ENCODE measurements at places on chromosomes 6 and 20. TPM values are rescaled to one million over a fixed set of nuclear protein-coding genes. Genes with fewer than 3 reads are reported as not detected.

DNA sequence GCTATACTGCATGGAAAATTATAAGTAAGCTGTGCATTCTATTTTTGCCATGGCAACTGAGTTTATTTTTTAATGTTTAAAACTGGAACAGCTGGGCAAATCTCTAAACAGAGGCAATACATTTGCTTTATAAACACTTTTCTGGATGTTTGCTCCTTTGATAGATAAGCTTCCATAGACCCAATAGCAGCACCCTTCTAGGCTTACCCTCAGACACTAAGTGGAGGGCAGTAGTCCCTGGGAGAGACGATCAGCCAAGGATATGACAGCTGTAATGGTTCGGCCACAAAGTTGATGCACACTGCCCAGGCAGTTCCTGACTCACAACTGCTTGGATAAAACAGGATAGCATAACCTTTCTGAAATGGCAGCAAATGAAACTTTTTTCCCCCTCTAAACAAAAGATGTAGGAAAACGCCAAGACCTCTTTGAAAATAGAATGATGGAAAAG is 8.5 kb upstream of the MRPS10 start:
- H3K4me1 ChIP-seq, result no peaks in the 10 kb centered on the region
- H3K27ac ChIP-seq, result no peak overlapping the region
- no peak overlapping the region for H3K4me3 ChIP-seq
- peaks cover 28% of the 10 kb centered on the region for H3K36me3 ChIP-seq

COL9A3 gene
- total RNA-seq, result 2.8 TPM

DNA sequence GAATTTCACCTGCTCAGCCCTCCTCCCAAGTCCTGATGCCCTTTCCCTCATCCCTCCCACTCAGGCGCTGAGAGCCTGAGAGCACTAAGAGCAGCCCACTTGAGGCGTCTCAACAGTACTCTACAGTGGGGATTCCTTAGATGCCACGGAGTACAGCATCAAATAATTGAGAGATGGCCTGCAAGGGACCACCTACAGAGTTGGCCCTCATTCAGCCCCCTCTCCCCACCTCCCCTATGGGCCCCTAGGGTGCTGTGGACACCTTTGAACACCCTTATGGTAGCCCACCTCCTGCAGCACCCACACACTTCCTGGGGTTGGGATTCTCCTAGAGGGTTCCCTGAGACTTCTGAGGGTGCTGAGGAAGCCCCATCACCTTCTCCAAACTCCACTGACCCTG is 37.1 kb upstream of the SIRPG start:
- no peak overlapping the region for H3K4me3 ChIP-seq
- no peak overlapping the region for H3K27ac ChIP-seq
- peaks cover 6% of the 10 kb centered on the region for H3K27me3 ChIP-seq
- DNase-seq, result no peak
- no peaks in the 10 kb centered on the region for H3K36me3 ChIP-seq

- H3K27me3 ChIP-seq, result no peaks in the 10 kb centered on the region
- no peaks in the 10 kb centered on the region for H3K4me1 ChIP-seq
- no peak overlapping the region for H3K4me3 ChIP-seq
- no peaks in the 10 kb centered on the region for H3K36me3 ChIP-seq
- no peak overlapping the region for H3K27ac ChIP-seq
Measured at GRCh38 chr20:12311094-12311865, 393.6 kb downstream of the BTBD3 start.

CBFA2T2 gene
- total RNA-seq, result 12.9 TPM

DNA sequence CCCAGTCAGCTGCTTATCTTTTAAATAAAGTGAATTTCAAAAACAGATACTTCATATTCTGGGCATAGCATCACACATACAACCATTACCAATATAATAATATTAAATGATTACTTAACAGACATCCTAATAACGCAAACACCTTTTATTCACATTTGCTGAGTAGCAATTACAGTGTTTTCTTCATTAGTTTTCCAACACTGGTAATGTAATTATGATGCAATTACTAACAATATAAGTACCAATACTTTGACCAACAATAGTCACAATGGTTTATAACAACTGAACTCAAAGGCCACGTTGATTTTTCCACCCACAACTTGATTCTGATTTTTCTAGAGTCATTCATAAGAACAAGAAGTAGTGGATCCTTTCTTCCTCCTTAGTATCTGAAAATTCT is 104.1 kb downstream of the MYB start:
- no peak overlapping the region for H3K27ac ChIP-seq
- no peaks in the 10 kb centered on the region for H3K27me3 ChIP-seq
- DNase-seq, result no peak
- no peaks in the 10 kb centered on the region for H3K36me3 ChIP-seq

- H3K4me3 ChIP-seq, result no peak overlapping the region
- H3K4me1 ChIP-seq, result no peaks in the 10 kb centered on the region
- H3K36me3 ChIP-seq, result no peaks in the 10 kb centered on the region
- peaks cover 40% of the 10 kb centered on the region for H3K27me3 ChIP-seq
- no peak for DNase-seq
Measured at GRCh38 chr20:59512651-59513050, 91.7 kb upstream of the PHACTR3 start.

DNA sequence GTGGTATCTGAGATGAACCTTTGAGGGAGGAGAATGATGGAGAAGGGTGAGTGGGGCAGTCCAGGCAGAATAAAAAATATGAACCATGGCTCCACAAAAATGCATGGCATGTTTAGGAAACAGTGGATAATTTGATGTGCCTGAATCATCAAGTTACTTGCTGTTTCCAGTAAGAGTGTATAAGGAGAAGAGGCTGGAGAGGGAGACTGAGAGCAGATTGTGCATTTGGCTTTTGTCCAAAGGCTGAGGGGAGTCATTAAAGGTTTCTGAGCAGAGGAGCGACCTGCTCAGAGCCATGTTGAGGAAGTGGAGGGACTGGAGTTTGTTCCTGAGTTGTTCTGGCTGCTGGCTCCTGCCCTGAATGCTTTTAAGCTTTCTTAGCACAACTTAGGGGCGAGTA is 6.1 kb downstream of the MMP24 start:
- peaks cover 12% of the 10 kb centered on the region for H3K36me3 ChIP-seq
- H3K4me1 ChIP-seq, result no peaks in the 10 kb centered on the region
